Stimulated activated naive CD8-positive, alpha-beta T cell treated with anti-CD3 and anti-CD28 coated beads, Interleukin-15, Interleukin-2, amounts not matched to agents 100 U/mL and 50 U/mL, for 24 hours (primary cell): ENCODE measurements at places on chromosomes 1 and 21.

DNA sequence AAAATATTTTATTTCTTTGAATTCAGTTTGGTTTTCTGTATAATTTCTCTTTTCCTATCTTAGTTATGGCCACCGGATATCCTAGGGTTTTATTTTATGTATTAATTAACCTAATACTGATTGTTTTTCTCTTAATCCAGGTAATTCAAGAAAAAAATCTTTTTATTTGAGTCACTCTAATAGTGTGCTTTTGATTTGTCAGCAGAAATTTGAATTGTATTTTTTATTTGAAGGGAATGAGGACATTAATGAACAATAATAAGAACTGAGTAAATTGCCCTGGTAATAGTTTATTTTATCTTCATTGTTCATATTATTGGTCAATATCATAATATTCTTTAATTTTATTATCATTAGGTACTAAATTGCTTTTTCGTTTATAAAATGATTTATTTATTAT lies 120.1 kb downstream of the USP25 start:
- no peak for DNase-seq

DNA sequence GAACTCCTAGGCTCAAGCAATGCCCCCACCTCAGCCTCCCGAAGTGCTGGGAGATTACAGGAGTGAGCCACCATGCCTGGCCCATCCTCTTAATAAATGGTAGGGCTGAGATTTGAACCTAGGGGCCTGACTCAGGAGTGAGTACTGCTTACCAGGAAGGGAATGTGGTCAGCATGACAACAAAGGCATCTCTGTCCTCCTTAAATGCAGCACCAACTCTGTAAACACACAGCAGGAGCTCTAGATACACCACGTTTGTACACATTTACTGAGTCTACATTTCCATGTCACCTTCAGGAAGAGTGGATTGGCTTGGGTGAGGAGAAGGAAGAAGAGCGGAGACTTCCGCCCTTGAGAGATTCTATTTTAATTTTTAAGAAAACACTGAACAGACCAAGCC lies 38.5 kb downstream of the HIVEP3 start:
- no peak for DNase-seq

- no peak for DNase-seq
Measured at GRCh38 chr1:212412374-212412773, 2.3 kb downstream of the PACC1 start.

GRCh38 chr1:68049941-68050878 lies at the start of gene DIRAS3:
DIRAS3 (minus strand) TSS chr1:68050627; CDS start chr1:68047297, 3,330 bp downstream.
- peak; percentile 15 for DNase-seq

DNA sequence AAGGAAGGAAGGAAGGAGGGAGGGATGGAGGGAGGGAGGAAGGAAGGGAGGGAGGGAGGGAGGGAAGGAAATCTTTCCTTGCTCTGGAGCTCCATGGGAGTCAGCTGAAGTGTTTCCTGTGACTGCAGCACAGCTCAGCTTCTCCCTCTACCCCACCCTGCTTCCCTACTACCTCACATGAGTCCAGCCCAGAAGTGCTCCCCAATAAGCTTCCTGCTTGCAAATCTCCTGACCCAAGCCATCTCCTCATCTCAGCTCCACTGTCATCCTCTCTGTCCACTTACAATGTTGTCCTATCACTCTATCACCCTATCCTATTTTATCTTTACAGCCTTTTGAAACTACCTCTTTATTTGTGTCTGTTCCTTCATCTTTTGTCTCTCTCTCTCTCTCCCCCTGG lies 52.9 kb upstream of the SSBP3 start:
- no peak for DNase-seq

DNA sequence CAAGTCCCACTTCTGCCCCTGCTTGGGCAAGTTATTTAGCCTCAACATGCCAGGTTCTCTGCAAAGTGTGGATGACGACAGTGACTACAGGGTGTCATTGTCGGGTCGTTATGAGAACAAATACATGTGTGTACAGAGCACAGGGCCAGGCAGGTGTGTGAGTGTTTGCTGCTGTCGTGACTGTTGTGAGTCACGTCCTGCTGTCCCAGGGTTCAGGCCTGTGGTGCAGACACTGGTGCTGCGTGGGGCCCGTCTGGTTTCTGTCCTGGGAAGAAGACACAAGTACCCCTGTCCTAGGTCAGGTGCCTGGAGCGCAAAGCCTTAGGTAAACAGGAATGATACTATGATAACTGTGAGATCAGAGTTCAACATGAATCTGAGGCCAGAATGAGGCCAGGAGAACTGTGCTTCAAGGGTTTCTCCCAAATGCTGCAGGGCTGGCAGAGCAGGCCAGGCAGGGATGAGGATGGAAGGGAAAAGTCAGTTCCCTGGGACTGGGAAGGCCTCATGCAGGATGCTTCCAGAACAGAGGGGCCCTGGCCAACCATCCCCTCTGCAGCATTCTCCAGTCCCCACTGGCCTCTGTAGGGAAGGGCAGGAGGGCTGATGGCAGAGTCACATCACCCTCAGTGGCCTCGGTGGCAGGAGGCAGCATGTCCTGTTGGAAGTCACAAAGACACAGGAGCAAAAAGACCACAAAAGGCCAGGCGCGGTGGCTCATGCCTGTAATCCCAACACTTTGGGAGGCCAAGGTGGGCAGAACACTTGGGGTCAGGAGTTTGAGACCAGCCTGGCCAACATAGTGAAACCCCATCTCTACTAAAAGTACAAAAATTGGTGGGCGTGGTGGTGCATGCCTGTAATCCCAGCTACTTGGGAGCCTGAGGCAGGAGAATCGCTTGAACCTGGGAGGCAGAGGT lies 15.7 kb downstream of the GPR157 start:
- DNase-seq: no peak

DNA sequence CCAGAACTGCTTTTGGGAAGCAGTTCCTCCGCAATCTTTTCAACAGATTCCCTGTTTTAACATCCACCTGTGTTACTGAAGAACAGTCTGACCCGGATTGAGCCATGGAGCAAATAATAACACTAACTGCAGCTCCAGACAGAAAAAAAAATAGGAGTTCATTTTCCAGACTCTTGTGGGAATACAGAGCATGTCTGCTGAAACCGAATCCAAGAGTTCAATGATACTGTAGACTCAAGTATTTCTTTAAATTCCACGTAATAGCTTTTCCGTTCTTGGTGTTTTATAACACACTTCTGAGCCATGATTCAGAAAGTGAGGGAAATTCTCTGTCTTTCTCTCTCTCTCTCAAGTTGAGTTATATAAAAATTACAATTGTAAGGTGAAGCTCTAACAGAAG lies 60.6 kb downstream of the DDAH1 start:
- no peak for DNase-seq

DNA sequence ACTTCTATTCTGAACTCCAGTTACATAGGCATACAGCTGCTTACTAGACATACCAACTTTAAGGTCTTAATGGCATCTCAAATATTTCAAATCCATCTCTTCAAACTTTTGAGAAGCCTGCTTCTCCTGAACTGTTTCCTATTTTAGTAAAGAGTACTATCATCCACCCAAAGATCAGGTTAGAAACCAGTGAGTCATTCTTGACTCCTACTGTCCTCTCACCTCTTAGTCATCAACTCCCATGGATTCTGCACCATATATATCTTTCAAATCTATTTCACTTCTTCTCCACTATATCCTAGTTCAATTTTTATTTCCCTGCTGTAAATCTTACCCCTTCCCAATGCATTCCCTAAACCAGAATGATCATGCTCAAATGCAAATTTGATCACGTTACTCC lies 18.1 kb upstream of the BEND5 start:
- no peak for DNase-seq

DNA sequence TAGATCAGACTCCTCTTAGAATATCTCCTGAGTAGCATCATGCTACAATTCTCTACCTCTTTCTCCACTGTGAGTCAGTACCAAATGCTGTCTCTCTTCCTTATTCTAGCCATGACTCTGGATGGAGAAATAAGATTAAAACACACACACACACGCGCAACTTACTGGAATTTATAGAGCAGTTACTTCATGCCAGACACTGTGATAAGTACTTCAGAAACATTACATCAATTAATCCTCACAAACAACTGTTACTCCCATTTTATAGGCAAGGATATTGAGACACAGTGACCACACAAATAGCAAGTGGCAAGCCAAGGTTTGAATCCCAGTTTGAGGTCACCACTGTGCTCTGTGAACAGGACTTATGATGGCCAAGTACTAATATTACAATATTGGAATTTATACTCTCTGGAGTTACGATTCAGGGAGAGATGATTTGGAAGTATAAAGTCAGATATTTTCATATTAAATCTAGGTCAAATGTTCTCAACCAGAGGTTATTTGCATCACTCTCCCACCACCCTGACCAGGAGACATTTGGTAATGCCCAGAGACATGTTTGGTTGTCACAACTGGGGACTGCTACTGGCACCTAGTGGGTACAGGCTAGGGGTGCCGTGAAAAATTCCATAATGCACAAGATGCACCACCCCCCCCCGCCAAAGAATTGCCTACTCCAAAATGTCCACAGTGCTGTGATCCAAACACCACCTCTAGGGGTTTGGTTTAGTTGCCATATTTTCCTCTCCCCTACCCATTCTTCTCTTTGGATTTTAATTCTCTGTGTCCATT lies 221.6 kb downstream of the LTN1 start:
- DNase-seq: no peak

DNA sequence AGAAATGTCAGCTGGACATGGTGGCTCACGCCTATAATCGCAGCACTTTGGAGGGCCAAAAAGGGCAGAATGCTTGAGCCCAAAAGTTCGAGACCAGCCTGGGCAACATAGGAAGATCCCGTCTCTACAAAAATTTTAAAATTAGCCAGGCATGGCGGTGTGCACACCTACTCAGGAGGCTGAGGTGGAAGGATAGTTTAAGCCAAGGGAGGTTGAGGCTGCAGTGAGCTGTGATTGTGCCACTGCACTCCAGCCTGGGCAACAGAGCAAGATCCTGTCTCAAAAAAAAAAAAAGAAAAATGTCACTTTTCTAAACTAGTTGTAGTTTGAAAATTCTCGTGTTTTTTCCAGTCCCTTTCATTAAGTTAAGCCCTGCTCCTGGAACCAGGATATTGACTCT lies 9.1 kb downstream of the CLSTN1 start:
- DNase-seq: no peak

GRCh38 chr1:36383240-36383639 lies 2.5 kb downstream of the STK40 start:
- DNase-seq: no peak

DNA sequence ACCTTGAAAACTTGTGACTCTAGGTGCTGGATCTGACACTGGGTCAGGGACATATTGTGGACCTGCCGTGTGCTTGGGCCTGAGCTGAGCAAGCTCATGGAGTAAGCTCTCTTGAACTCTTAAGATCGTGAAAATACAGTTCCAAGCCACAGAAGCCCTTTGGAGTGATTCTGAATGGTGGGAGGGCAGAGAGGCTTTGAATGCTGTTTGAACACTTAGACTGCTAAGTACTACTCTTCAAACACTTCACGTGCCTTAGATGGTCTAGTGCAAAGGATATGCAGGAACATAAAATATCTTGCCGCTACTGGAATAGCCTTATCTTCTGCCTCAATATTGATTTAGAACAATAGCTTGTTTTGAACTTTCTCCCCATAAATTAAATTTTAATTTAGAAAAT lies 21.6 kb downstream of the ROR1 start:
- no peak for DNase-seq

- no peak for DNase-seq
Measured at GRCh38 chr1:9416506-9416905, 122.8 kb upstream of the SLC25A33 start.

GRCh38 chr21:34987501-34988072 lies 61.5 kb downstream of the RUNX1 start:
- no peak for DNase-seq

- DNase-seq: no peak
Measured at GRCh38 chr1:94063379-94063778, 57.6 kb downstream of the ABCA4 start.

DNA sequence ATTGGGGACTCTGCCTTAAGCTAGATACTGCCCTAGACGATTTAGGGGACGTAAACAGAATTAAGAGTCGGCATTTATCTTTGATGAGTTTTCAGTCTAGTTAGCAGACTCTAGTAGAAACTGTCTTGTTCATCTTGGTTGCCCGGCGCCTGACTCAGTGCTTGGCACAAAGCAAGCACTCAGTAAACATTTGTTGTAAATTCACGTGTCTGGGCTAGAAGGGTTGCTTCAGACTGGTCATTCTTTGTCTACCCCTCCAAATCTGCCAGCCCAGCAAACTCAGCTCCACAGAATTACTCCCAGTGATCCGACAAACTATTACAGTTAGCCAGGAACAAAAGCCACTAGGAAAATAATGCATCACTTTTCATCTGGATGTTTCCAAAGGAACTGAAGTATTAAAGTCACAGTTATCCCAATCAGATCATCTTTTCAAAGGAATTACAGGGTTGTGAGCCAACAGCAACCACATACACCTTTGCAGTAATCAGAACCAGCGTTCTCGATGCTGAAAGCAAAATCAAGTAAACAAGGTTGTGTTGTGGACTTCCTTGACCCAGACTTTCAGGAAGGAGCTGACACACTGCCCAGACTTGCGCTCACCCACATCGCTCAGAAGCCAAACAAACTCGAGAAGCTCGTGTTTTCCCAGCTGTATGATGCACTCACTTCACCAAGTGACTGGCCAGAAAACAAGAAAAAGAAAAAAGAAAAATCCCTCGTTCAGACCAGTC lies 66.5 kb upstream of the GADD45A start:
- no peak for DNase-seq

GRCh38 chr1:25821630-25822091 lies 1.9 kb downstream of the MTFR1L start:
- no peak for DNase-seq

- peak; percentile 21 for DNase-seq
Measured at GRCh38 chr21:41283211-41283818, 33.3 kb upstream of the FAM3B start.

DNA sequence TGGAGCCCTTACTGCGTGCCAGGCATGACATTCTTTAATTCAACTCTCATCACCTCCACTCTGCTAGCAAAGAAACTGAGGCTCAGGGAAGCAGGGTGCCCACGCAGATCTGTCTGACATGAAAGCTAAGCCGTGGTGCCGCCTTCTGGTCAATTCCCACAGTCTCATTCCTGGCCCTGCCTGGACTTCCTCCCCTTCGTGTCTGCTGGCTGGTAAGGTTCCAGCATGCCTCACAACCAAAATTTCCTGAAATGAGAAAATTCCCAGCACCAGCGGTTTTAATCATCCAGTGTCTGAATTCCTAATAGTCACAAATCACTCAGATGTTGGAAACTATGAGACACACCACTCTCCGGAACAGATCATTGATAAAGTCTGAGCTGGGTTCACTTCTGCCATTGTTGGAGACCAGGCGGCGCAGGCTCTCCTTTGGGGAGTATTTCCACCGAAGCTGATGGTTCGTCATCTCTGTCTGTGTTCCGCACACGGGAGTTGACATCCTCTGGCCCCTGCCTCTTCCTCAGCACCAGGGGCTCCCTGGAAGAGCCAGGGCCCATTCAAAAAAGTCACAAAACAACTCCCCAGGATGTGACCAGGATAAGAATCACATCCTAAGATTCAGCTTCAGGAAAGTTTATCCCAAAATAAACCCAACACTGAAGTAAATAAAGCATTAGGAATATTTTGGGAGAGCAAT lies 167.7 kb downstream of the PLPP3 start:
- no peak for DNase-seq

- peak; percentile 63 for DNase-seq
Measured at GRCh38 chr1:41754540-41754939, 164.2 kb downstream of the HIVEP3 start.
